ENCODE measurements at places on chromosomes 4 and X.

DNA sequence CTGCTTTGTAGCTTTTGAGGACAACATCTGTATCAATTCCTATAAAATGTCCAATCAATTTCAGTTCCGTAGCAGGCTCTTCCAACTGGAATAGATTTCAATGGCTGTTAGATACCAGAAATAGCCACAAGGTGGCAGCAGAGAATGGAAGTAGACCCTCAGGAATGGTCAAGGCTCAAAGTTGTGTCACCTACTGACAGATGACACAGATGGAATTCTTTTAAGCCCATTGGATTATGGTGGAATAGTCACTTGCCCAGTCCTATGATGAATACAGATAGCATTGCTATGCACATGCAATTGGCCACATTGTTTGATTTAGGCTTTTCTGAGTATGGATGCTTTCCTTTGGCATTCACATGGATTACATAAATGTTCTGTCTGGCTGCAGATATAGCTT is 130.4 kb upstream of the RADX start:
- DNase-seq: no peak

DNA sequence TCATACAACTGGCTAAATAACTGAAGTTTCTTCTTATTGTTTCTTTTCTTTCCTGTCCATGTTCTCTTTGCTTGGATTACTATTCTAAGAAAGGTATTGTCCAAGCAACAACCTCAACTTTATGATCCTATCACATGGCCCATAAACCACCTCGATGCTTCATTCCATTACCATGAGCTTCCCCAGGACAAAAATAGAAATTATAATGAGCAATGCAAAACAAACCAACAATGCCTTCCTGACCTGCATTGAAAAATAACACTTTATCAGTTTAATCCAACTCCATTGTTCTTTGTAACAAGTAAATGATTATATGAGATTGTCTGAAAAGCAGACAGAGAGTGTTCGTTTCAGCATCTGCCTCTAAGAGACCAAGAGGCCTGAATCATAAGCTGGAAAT is 148.8 kb downstream of the HS6ST2 start:
- no peak for DNase-seq

DNA sequence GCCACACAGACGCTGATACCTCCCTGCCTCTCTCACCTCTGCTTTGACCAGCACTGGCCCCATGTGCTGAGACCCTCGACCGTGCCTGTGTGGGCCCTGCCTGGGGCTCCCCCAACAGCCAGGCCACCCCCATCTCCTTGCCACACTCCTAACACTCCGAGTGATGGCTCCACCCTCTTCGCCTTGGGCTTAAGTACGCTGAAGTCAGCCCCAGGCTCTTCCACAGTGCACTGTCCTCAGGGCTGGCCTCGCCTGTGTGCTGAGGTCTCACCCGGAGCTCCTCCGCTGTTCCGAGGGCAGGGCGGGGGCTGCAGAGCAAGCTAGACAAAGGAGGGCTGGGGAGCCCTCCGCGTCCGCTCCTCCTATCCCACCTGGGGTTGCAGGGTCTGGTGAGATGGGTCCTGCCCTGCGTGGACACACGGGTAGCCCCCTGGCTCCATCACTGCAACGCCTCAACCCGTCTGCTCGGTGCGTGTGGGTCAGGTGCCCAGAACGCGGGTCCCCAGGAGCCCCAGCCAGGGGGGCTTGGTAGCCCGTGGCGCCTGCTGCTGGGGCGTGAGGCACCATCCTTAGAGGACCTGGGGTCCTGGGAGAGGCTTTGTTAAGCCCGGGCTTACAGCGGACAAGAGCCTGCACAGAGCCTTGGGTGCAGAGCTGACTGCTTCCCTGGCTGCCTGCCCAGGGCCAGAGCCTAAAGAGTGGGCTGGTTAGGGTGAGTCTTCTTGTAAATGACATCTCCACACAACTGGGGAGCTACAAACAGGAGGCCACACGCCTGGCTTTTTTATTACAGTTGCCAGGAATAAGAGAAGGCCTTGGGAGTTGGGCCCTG is 42.6 kb upstream of the NKX1-1 start:
- no peak for DNase-seq

DNA sequence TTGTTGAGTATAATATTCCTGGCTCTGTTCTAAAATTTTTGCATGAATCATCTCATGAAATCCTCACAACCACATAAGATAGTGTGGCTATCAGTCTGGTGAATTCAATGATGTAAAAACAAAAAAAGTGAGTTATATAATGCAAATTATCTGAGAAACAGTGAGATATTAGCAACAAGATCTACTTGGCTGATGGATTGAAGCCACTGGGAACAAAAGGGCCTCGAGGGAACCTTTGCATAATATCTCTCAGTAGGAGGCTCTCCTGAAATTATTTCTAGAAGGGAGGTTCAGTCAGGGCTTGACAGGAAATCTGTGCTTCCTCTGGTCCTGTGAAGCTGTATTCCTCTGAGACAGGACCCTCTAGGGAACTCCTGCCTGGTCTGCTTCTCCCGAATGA is 30.1 kb upstream of the NUP54 start:
- DNase-seq: no peak

GRCh38 chr4:75432683-75433082 is 81.5 kb downstream of the RCHY1 start:
- DNase-seq: no peak

GRCh38 chrX:1535241-1536041 is 1.5 kb downstream of the P2RY8 start:
- DNase-seq: no peak

DNA sequence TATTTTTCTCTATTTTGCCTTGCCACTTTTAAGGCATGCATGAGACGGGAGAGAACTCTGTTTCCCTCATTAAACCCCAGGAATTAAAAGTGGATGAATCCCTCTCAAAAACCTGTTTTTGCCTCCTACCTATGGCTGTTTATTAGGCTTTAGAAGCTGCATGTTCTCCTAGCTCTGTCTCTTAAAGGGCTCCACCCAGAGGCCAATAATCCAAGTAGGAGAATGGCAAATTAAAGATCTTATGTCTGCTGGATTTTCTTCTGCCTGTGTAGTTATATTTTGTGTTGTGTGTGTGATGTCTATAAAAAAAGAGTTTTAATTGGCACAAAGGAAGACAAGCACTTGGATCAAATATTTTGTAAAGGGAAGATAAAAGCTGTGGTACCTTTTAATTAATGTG is 32.4 kb downstream of the MAGEC1 start:
- DNase-seq: no peak

DNA sequence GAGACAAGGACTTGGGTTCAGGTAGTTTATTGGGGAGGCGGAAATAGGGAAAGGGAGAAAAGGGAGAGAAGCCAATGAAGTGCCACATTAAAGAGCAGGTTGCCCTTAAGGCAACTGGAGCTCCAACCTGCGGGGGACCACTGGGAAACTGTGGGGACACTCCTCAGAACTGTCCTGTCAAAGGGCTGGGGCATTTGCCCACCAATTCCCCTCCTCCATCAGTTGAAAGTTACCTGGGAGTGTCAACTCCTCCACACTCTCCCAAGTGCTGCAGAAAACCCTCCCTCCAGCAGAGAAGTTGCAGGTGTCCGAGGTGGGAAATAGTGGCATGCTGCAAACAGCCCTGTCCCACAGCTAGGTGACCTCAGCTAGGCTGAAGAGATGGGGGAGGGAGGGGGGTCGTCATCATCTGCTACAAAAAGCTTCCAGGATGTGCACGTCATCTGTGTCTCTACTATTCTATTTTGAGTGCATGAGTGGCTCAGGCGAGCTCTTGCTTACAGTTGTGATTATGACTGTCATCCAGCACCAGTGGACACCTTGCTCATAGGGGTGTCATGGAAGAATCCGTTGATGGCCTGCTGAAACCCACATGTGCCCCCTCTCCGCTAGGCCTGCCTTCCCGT is 41.5 kb upstream of the XPNPEP2 start:
- DNase-seq: no peak

DNA sequence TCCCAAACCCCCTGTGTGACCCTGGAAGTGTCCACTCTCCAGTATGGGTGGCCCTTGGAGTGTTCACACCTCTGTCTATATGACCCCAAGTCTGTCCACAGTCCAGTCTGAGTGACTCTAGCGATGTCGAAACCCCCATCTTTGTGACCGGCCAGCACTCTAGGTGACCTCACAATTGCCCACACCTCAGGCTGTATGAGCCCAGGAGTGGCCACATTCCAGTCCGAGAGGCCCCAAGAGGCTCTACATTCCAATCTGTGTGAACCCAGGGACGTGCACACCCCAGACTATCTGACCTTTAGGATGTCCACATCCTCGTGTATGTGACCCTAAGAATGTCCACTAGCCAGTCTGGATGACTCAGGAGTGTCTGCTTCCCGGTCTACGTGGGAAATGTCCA is 7.3 kb upstream of the GLOD5 start:
- DNase-seq: no peak

DNA sequence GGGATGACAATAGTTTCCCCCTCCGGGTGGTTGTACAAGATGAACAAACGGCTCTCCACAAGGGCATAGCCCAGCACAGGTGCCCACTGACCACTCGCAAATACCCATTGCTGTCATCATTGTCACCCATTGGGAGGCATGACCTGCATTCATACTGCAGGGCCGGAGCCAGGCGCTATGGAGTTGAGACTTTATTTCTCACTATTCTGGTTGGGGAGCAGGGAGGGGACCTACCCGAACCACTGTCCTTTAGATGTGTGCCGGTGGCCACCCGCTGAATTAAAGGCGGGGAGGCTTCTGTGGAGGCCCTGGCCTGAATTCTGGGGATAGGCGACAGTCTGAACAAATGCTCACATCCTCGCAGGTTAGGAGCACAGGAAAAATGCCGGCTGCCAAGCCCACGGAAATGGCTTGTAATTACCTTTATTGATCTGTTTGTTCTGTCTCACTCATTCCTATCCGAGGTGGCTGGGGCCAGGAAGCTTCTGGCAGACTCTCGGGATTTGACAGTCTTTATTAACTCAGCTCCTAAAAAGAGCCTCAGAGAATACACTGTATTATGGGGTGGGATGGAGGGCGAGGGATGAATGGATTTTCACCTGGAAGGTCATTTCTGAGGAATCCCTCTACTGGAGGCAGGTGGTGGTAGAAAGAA is 125.1 kb upstream of the PSAPL1 start:
- DNase-seq: no peak

GRCh38 chr4:22477136-22477812 is 38.6 kb downstream of the ADGRA3 start:
- DNase-seq: no peak
